ENCODE measurements at places on chromosomes 1 and 21.

- DNase-seq: no peak
Measured at GRCh38 chr1:184469396-184469795, 82.6 kb downstream of the C1orf21 start.

DNA sequence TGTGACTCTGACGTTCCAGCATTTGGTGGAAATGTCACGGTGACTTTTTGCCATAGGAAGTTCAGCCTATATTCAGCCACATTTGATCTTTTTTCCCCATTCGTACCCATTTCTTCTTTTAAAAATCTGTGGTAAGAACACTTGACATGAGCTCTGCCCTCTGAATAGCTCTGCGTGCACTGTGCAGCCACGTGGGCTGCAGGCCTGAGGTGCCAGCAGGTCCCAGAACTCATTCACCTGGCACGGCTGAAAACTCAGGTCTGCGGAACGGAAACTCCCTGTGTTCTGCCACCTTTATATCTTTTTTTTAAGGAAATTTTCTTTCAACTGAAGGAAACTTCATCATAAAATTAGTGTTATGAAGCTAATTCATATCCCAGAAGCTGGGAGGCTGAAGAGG, 28.6 kb downstream of the CEP104 start:
- DNase-seq: no peak

GRCh38 chr1:58551186-58552140, 4.9 kb upstream of the OMA1 start:
- DNase-seq: no peak

- no peak for DNase-seq
Measured at GRCh38 chr1:229203030-229203751, 67.7 kb upstream of the RAB4A start.

- DNase-seq: no peak
Measured at GRCh38 chr21:25501996-25502665, 105.2 kb downstream of the MRPL39 start.

GRCh38 chr1:208950206-208950605, 633.3 kb upstream of the CAMK1G start:
- no peak for DNase-seq

DNA sequence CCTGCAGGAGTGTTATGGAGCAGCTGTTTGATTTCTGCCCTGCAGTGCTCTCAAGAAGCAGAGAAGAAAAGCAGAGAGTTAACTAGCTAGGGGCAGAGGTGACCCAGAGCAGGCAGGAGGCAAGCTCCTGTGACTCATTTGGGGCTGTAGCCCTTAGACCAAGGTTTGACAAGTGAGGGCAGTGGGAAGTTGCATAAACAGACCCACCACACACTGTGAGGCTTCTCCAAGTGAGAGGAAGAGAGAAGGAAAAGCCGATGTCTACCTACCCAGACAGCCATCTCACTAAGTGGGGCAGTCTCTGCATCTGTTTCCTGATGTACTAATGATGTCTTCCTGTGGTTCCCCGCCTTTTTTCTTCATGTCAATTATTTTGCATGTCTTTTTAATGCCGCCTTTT, 159.9 kb upstream of the NR5A2 start:
- DNase-seq: no peak

GRCh38 chr21:38599381-38599975, 101.2 kb upstream of the ERG start:
- DNase-seq: no peak

GRCh38 chr1:204830747-204831146, 39.9 kb upstream of the NFASC start:
- no peak for DNase-seq

- no peak for DNase-seq
Measured at GRCh38 chr1:77927414-77927813, 39.0 kb downstream of the NEXN start.
